ENCODE measurements at places on chromosomes 7 and 10.

DNA sequence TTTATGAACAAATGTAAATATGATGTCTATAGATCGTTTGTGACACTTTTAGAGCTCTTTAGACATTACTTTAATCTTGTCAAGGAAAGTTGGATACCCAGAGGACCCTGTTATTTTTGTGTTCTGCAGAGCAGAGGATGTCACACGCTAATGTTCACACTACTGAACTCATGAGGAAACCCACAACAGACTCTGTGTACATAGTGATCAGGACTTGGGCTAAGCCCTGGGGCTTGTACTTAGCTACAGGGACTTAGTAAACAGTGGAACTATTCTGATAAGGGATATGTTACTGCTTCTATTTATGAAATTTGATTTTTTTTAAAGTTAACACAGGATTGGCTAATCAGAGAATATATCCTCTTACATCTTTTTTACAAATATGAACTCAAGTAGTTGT lies 36.1 kb upstream of the ZNF518A start:
- no peak for DNase-seq

DNA sequence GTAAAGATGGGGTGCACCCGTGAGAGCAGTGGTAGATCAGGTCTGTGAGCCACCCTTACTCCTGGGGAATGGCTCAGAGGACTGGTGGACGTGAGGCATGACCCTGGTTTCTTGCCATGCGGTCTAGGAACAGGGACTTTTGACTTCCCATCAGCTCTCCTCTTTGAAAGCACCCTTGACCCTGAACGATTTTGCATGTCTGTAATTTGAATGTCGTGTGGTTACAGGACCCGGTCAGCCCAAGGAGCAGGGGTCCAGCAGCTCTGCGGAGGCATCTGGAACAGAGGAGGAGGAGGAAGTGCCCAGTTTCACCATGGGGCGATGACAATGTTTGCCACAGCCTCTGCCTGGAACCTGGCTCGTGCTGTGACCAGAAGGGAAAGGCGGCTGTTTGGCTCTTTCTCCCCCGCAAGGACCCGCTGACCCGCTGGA lies 8.6 kb upstream of the ORAI2 start:
- DNase-seq, result no peak

- DNase-seq, result peak; percentile 37
These were observed 90.2 kb downstream of the DLG5 start for GRCh38 chr10:77836299-77836820.

GRCh38 chr10:131398166-131398565 lies 86.6 kb upstream of the TCERG1L start:
- DNase-seq, result no peak
